ENCODE measurements at places on chromosomes 4 and X. TPM values are rescaled to one million over a fixed set of nuclear protein-coding genes. Genes with fewer than 3 reads are reported as not detected.

The ZFYVE28 gene
- 5.1 TPM for total RNA-seq

- DNase-seq = no peak
Observed at GRCh38 chrX:148609515-148610327, 109.3 kb downstream of the AFF2 start.

The HEPH gene
- 20.9 TPM for total RNA-seq

DNA sequence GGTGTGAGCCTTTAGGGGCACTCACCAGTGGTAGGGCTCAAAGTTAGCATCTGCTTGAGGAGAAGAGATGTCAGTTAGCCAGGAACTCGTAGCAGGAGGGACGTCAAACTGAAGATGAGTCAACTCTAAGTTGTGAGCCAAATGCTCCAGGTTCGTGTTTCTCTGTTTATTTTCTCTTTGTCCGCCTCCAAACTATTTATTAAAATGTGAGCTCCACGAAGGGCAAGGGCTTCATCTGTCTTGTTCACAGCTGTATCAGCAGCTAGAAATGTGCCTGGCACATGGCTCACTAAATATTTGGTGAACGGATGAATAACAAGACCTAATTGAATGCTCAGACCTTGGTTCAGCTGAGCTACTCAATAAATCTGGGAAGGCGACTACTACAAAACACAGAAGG is 248.9 kb downstream of the BCOR start:
- no peak for DNase-seq

The ADAMTS3 gene
- total RNA-seq = 2.4 TPM

All from skin of body (tissue), 3 donors.